ENCODE measurements at places on chromosomes 16 and 17.

- DNase-seq, result no peak
Observed at GRCh38 chr17:81518785-81519283, 6.2 kb upstream of the ACTG1 start.

DNA sequence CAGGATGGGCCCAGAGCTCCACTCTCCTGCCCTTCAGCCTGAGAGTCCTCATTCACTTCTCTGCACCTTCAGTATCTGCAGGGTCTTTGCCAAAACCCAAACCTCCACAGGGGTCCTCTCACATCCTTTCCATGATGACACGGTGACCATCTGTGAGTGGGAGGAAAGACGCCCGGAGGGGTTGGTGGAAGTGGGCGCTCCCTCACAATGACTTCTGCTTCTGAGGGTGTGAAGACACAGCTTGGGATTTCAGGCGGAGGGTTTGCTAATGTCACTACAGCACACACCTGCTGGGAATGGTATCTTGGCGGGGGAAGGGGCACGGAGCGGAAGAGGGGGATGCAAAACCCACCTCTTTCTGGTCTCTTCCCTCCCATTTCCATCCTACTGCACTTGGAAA, 115.1 kb upstream of the SDK2 start:
- no peak for DNase-seq

- DNase-seq, result no peak
Observed at GRCh38 chr17:60899115-60899514, 221.5 kb downstream of the BCAS3 start.

- no peak for DNase-seq
Observed at GRCh38 chr17:56149266-56150036, 3.8 kb upstream of the ANKFN1 start.

GRCh38 chr17:50832864-50833381, 2.5 kb upstream of the WFIKKN2 start:
- DNase-seq, result no peak

- DNase-seq, result no peak
Observed at GRCh38 chr16:10878644-10879501, 1.9 kb downstream of the CIITA start.

Measured in amniotic stem cell (primary cell).